Natural killer cell (primary cell): ENCODE measurements at places on chromosomes 16 and 17.

DNA sequence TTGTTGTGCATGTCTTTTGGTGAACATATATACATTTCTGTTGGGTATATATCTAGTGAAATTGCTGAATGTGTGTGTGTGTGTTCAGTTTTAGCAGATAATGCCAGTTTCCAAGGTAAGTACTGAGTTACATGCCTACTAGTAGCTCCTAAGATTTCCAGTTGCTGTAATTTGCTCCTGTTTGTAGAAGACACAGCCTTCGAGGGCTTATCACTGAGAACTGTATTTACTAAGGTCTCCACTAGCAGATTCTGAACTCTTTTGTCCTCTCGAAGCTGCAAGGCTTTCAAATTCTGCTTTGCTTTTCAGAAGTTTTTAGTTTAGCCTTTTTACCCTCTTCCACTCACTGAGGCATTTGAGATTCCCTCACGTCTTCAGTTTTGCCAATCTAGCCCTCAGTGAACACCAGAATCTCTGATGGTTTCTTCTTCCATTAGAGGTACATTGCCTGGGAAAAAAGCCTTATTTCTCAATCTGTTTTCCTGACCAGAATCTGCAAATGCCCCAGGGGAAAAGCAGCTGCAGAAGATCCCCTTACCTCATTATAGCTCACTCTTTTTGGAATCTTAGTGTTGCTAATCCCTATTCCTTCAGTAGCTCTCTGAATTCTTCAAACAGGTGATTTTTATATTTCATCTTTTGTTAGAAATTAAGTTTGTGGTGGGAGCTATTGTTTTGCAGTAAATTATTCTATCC is 52.9 kb downstream of the NF1 start:
- H3K36me3 ChIP-seq: no peaks in the 10 kb centered on the region
- no peak overlapping the region for H3K27ac ChIP-seq
- DNase-seq: no peak
- H3K4me3 ChIP-seq: no peak overlapping the region

GRCh38 chr17:49452201-49452600 is 37.5 kb upstream of the PHB1 start:
- no peaks in the 10 kb centered on the region for H3K36me3 ChIP-seq
- no peaks in the 10 kb centered on the region for H3K27me3 ChIP-seq
- no peak overlapping the region for H3K4me3 ChIP-seq
- H3K4me1 ChIP-seq: peaks cover 25% of the 10 kb centered on the region

GRCh38 chr17:63587770-63588169 is 12.9 kb upstream of the TACO1 start:
- peaks cover 7% of the 10 kb centered on the region for H3K4me1 ChIP-seq
- H3K36me3 ChIP-seq: peaks cover 61% of the 10 kb centered on the region
- H3K27me3 ChIP-seq: no peaks in the 10 kb centered on the region
- no peak overlapping the region for H3K27ac ChIP-seq
- no peak overlapping the region for H3K4me3 ChIP-seq

DNA sequence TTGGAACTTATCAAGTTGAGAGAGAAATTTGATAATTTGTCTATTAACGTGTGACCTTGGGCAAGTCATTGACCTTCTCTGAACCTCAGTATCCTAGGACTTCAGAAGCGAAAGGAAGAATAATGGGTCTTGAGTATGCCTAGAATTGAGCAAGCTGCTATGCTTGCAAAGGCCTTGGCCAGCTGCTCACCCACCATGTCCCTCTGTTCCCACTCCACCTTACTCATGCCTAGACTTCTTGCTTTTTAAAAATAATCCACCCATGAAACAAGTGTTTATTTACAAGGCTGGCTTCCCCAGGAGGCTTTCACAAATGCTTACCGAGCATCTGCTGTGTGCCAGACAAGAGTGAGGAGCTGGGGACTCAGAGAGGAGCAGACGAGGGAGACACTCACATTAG is 590.6 kb downstream of the MAF start:
- H3K27me3 ChIP-seq: no peaks in the 10 kb centered on the region
- no peaks in the 10 kb centered on the region for H3K36me3 ChIP-seq
- no peak overlapping the region for H3K27ac ChIP-seq
- peaks cover 8% of the 10 kb centered on the region for H3K4me1 ChIP-seq
- H3K4me3 ChIP-seq: no peak overlapping the region
- DNase-seq: no peak

GRCh38 chr17:80947200-80947940 is 44.3 kb upstream of the CHMP6 start:
- peaks cover 33% of the 10 kb centered on the region for H3K36me3 ChIP-seq
- peaks cover 27% of the 10 kb centered on the region for H3K4me1 ChIP-seq
- DNase-seq: no peak
- no peak overlapping the region for H3K27ac ChIP-seq

- no peak overlapping the region for H3K27ac ChIP-seq
- H3K4me3 ChIP-seq: no peak overlapping the region
- peaks cover 7% of the 10 kb centered on the region for H3K27me3 ChIP-seq
- peak; percentile 39 for DNase-seq
- peaks cover 4% of the 10 kb centered on the region for H3K4me1 ChIP-seq
- H3K36me3 ChIP-seq: no peaks in the 10 kb centered on the region
Observed at GRCh38 chr16:80806927-80807340, 2.5 kb upstream of the CDYL2 start.
